ENCODE measurements at places on chromosomes 6 and 20. TPM values are rescaled to one million over a fixed set of nuclear protein-coding genes. Genes with fewer than 3 reads are reported as not detected.
A peak's percentile ranks its signal among the peaks of the same experiment; 100 is the strongest.

DNA sequence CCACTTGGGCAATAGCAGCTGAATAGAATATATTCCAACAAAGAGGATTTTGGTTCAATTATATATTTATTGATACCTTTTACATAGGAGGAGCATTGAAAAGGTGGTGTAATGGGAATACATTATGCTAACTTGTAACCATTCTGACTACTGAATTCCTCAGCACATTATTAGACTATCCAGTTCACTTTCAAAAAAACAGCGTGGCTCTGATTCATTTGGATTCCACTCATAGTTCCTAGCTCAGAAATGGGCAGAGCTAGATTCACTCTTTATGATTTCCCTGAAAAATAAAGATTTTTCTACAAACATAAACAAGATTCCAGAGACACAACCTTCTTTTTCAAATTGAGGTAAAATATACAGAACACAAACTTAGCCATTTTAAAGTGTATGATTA is 9.2 kb upstream of the TRERF1 start:
- DNase-seq: no peak

The TBXT gene
- total RNA-seq: not detected

DNA sequence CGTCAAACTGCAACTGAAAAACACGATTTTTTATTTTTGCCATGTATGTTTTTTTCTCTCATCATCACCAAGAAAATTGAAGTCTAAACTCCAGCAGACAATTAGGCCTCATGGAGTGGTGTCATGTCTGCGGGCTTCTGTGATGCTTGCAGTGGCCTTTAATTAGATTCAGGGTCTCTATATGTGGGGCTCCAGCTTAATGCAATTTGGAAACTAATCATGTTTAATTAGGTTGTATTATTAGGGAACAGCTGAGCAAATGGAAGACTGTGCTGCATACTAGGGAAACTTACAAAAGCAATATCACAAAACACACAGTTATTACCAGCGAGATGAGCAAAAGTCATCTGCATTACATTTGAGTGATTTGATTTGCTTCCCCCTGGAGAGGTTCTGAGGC is 132.9 kb upstream of the PMEPA1 start:
- DNase-seq: no peak

The ADGRF5 gene
- 0.31 TPM for total RNA-seq

The PRIM2 gene
- 42.1 TPM for total RNA-seq

The GGTLC1 gene
- total RNA-seq: not detected

DNA sequence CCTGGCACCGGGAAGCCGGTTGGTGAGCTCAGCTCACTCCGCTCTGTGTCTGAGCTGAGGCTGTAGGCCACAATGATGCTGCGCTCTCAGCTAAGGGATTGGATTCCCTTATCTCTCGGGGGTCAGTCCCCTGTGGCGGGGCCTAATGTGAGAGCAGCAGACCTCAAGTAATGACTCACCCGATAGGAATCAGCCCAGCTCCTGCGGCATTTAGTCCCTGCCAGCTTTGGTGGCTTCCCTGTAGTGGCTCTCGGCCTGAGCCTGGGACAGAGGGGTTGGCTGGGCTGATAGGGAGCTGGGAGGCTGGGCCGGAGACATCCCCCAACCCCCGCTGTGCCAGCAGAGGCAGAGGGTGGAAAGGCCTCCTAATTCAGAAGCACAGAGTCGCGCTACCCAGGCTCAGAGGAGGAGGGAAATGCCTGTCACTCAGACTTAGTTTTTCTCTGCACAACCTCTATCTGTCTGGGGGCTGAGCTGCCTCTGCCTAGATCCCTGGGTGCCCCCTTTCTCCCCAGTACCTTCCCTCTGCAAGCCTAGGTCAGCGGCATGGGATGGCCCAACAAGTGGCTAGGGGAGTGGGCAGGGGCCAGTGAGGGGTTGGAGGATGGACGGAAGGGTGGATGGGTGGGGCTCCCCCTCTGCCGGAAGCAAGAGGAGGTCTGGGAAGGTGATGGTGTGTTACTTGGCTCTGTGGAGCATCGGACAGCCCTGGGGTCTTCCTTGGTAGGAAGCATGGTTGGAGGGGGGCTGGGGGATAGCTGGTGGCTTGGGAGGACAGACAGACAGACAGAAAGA is 92.2 kb downstream of the CDH22 start:
- DNase-seq: peak; percentile 72

GRCh38 chr6:156556811-156557210 is 220.4 kb upstream of the ARID1B start:
- DNase-seq: no peak

DNA sequence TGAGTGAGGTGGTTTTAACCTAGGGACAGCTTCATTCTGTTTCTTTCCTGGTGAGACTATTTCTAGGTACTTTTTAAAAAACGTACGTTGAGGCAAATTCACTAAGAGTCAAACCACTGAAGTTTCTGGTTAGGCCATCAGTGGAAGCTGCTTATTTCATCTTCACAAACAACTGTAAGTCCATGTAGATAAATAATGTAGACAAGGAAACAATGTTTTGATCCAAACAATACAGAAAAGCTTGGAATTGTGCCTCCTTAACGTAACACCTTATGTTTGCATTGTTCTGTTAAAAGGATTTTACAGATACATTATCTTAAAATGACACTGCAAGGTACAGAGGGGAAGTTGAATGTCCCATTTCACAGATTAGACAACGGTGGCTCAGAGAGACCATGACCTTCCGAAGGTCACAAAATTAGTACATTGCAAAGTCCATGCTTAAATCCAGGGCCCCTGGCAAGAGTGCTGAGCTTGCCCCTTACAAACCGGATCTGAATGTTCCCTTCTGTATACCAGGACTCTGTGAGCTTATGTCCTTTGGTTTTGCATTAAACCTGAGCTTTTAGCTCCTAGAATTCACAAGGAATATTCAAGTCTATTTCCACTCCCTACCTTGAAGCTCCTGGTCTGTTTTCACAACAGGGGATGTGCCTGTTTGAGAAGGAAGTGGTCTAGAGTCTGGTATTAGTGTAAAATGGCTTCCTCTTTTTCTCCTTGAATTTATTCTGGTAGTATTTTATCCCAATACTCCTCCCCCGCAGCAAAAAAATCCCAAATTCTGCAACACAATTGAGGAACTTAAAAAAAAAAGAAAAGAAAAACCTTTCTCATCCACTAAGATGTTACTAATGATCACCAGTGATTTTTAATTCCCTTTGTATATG is 28.9 kb upstream of the ZNF217 start:
- no peak for DNase-seq

GRCh38 chr20:63498960-63499337 is at the start of gene EEF1A2:
Gene EEF1A2, minus strand, starts transcription at chr20:63499083. Its CDS starts 1,320 bp downstream, at chr20:63497763.
- DNase-seq: peak; percentile 30

DNA sequence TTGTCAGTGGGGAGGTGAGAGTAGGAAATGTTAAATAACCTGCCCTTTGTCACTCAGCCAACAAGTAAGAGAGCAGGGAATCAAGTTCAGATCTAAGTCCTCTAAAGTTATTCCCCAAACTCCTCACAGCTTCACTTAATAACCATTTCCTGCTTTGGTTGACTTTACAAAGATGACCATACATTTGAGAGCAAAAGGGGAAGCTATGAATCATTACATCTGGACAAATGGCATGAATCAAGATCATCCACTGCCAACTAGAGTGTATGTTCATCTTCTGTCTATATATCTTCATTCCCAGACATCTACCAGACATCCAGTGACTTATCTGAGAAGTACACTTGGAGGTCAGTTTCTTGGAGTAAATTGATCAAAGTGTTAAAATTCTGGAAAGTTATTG is 15.1 kb upstream of the HIVEP2 start:
- no peak for DNase-seq

DNA sequence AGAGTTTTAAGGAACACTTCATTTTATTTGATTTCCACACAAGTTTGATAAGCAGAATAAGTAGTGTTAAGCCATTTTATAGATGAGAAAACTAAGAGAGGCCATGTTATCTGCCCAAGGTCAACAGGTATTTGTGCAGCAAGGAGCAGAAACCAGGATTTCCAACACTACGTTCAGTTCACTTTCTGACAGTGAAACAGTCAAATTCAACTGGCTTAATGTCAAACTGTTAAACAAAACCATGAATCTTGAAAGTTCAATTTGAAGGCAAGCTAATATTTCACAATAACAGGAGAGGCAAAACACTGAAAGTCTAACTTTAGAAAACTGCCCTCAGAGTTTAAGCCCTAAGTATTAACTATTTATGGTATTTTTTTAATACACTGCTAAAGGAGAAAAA is 32.6 kb downstream of the DTNBP1 start:
- DNase-seq: no peak

DNA sequence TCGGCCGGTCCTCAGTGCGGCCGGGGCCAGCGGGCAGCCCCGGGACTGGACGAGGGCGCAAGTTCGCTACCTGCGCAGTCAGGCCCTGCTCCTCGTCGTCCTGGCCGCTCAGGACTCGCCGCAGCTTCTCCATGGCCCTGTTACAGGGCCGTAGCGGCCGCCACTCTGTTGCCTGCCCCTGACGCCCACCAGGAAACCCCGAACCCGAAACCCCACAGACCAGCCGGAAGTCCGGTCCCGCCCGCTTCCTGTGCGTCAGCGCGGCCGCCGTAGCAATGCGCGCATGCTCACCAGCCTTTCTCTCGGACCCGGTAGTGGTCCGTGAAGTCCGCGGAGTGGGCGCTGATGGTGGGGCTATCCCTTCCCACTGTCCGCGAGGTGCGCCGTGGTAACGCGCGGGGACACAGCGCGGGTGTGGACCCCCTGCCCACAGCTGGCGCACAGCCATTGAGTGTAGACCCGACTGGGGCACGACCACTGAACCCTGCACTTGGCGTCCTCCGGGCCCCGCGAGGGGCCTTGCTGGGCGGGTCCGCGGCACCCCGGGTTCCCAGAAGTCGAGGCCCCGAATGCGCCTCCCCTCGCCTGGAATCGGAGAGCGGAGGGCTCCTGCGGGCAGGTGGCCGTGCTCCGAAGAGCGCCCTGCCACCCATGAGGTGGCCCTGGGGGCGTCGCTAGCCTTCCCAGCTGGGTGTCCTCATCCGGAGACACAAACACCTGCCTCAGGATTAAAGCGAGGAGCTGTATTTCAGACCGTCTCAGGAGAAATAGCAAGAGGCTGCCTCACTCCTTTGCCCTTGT is at the start of gene SFT2D1:
Gene SFT2D1 (minus strand): TSS at position 197 of the 801 bp plus-strand sequence. CDS start 64 bp downstream, at position 133.
- peak; percentile 91 for DNase-seq

The HUS1B gene
- total RNA-seq: 0.92 TPM

The SPTLC3 gene
- total RNA-seq: 0.06 TPM

DNA sequence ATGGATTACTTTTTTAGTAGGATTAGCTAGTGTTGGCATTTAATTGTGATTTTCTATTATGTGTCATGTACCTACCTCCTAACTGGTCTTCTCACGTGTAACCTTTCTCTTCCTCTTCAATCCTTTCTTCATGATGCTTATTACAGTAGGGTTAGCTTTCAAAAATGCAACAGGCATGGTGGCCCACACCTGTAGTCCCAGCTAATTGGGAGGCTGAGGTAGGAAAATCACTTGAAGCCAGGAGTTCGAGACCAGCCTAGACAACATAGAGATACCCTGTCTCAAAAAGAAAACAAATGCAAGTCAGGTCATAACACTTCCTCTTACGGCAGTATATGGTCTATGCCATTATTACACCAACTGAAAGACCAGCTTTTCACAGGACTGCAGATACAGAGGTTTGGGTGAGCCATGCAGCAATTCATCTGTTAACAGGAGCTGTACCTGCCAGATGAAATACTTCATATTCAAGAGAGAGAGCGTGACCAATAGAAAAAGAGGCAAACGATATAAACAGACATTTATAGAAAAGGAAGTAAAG is 195.0 kb downstream of the TMEM242 start:
- no peak for DNase-seq

- no peak for DNase-seq
Observed at GRCh38 chr6:20192625-20193024, 19.6 kb downstream of the MBOAT1 start.

The HAO1 gene
- not detected for total RNA-seq

The SLC17A1 gene
- total RNA-seq: not detected

DNA sequence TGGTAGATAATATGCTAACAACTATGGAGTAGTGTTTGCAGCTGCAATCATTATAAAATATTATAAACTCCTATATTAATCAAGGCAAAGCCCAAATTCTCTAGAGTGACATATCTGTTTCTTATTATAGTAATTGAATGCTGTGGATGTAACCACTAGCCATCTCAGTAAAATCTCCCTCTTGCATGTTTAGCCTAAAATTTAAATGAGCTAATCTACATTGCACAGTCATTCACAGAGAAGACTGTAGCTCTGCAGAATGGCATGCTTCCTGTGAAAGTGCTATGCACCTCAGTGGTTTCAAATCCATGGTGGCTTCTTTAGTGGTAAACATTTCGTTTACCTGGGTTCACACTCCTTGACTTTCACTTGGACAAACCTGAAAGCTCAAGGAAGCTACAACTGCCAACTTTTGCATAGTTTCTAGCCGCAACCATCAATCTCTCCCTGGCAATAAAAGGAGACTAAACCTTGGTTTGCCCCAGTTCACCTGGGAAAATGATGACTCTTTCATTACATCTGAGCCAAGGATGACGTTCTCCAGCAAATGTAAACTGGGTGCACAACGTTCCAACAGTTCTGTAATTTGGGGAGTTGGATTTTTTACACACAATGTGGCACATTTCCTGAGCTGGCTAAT is 47.2 kb downstream of the FILIP1 start:
- DNase-seq: no peak

DNA sequence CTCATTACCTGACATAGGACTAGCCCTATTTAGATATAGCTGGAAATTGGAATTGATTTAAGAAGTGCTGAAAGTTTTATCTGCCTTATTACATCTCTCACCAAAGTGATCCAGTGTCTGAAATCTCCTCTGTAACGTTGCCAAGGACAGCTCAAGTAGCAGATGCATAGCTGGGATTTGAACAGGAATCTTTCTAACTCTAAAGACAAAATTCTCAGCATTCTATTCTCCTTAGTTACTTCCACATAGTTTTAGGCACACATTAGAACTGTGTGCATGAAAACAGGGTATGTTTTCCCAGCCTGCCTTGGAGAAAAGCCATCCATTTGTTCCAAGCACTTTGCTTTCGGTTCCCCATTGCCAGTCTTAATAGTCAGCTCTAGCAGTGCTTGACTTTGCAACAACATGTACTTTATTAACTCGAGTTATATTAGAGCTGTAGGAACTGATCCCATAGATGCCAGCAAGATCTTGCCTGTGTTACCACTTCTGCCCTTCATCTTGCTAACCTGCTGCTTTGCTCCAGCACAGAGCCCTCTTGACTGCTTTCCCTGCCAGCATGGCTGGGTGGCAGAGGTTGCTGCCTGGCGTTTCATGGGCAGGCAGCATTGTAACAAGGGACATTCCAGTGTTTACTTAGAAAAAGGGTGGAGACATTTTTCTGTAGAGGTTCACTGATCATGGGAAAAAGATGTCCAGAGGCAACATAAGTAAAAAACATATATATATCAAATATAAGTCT is 56.1 kb upstream of the STMND1 start:
- no peak for DNase-seq

GRCh38 chr6:8855411-8855810 is 420.1 kb upstream of the SLC35B3 start:
- no peak for DNase-seq

The SUPT3H gene
- 10.8 TPM for total RNA-seq

The ARMC12 gene
- total RNA-seq: 1.0 TPM

- no peak for DNase-seq
Observed at GRCh38 chr20:51452091-51452613, 90.4 kb downstream of the NFATC2 start.

DNA sequence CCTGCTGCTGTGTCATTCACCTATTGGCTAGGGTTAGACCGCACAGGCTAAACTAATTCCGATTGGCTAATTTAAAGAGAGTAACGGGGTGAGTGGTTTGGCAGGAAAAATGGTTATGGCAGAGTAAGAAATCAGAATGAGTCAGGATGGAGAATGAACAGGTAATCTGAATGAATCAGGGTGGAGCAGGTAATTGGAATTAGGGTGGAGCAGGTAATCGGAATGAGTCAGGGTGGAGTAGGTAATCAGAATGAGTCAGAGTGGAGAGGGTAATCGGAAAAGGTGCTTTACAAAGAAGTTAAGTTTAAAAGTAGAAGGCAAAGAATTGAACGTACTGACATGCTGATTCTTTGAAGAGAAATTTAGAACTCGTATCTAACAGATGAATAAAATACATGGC is 11.7 kb downstream of the SLC35A1 start:
- DNase-seq: no peak

Measured in A673 (cell line).